CD4-positive, alpha-beta T cell treated with Interleukin-1 beta for 1 hour (primary cell): ENCODE measurements at places on chromosomes 3 and 15.

DNA sequence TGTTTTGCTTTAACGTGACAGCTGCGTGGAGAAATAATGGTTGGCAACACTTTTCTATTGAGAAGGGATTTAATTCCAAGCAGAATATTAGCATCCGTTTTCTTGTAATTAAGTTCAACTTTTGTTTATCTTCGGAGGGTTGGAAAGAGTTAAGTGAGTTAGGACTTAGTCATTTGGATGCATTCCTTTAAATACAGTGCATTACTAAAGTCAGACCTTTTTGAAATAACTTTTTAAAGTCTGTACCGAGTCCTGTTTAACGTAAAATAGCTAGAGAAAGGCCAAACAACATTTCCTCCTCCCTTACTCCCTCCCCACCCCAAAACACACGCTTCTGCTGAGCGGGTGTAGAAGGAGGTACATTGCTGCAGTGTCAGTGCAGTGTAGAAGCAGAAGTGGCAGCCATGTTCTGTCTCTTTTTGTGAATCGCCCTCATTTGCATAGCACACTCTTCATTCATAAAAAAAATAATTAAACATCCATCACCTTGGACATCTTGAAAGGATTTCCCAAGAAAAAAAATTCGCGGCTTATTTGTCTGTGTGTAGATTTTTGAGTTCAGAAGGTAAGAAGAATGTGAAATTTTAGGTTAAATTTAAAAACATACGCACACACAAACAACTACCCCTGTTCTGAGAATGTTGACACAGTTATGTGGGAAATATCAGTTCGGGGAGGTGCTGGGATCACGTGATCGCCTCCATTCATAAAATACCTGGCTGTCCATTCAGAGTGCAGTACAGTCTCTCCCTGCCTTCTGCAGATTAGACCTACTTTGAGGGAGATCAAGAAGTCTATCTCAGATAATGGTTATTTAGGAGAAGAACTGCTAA, 1.6 kb downstream of the SPRED1 start:
- peak; percentile 45 for DNase-seq

DNA sequence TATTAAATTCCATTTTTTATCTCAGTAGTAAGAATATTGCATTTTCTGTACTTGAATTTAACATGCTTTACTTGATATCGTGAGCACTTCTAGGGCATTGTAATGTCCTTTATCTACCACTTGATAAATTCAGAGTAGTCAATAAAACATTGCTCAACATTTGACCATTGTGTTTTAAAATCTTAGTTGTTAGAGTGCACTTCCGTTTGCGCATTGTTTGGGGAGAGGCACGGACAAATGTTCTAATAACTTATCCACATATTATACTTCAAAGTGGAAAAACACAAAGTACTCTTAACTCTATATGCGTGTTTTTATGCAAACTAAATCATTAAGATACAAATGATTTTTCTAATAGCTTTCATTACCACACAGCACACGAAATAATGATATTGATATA, 419 bp downstream of the FAM227B start:
- DNase-seq = peak; percentile 27

- peak; percentile 49 for DNase-seq
Observed at GRCh38 chr15:52651868-52652267, 27.3 kb downstream of the ATOSA start.

- DNase-seq = no peak
Observed at GRCh38 chr3:168267179-168267578, 171.5 kb upstream of the GOLIM4 start.

DNA sequence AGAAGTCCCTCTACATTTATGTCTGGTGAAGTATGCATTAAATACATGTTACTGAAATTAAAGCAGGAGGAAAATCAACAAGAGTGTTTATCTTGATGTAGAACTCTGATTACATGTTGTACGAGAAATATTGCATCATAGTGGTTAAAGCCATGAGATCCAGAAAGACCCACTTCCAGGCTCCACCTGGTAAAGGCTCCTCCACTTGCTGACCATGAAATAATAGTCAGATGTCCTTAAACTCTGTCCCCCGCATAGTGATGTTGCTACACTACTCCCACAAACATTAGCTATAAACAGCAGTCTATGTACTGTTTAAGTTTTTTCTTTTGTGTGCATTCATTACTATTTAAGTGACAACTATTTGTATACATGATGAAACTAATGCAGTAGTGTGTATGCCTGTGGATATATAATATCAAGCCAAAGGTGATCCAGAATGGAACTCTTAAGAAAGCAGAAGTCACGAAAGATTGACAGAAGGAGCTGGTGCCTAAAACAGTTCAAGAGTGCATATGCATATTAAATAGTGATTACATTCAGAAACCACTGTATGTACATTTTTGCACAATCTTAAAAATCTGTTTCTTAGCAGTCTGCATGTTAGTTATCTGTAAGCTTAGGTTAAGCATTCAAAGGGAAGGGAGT, 264.4 kb upstream of the KCNMB2 start:
- no peak for DNase-seq

- DNase-seq = no peak
Observed at GRCh38 chr15:57872281-57873030, 165.9 kb downstream of the POLR2M start.

DNA sequence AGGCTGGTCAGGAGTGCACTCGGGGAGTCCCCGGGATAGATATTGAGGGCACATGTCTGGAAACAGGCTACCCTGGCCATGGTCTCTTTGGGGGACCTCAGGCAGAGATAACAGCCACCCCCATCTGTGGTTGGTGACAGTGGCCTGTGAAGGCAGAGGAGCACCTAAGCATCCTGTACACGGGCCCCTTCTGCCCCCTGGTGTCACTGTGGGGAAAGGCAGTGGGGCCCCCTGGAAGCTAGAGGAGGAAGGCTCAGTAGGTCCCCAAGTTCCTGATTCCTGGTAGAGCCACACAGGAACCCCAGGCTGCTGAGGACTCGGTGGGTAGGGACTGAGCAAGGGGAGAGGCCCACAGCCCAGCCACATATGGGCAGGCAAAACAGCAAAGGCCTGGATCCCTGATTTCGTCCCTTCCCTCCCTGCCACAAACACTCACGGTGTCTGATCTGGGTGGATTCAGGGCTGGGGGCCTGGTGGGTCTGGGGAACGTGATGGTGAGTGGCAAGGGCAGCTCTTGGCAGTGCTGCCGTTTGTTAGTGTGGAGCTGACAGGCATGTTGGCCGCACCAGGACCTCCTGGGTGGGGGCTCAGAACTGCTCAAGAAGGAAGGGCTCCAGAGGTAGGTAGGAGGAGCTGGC, 14.1 kb upstream of the CXCR6 start:
- DNase-seq = peak; percentile 59
